A549 treated with AZD2906 at 1 μM for 4 hours (cell line): ENCODE measurements at places on chromosomes 2 and 18. TPM values are rescaled to one million over a fixed set of nuclear protein-coding genes. Genes with fewer than 3 reads are reported as not detected.

The FECH gene
- total RNA-seq = 33.0 to 39.3 TPM (median 37.9 TPM) in 5 replicates

The NEURL3 gene
- 0.41 to 0.89 TPM (median 0.83 TPM) in 5 replicates for total RNA-seq

The UBXN2A gene
- total RNA-seq = 19.4 to 23.5 TPM (median 21.1 TPM) in 5 replicates

The PRKAG3 gene
- total RNA-seq = not detected in 5 replicates

The SMYD1 gene
- total RNA-seq = 0.01 TPM in 1 of 5 replicates, not detected in the others

The SH2D6 gene
- total RNA-seq = 0.60 to 0.96 TPM (median 0.80 TPM) in 5 replicates

The SPEG gene
- 6.5 to 11.6 TPM (median 9.6 TPM) in 5 replicates for total RNA-seq

The POTEI gene
- total RNA-seq = 0.01 TPM in 1 of 5 replicates, not detected in the others

The CNGA3 gene
- 0.02 to 0.11 TPM (median 0.03 TPM) in 4 of 5 replicates, not detected in the other for total RNA-seq

The ATL2 gene
- 44.5 to 68.2 TPM (median 48.5 TPM) in 5 replicates for total RNA-seq

The LDAH gene
- 16.4 to 20.6 TPM (median 18.1 TPM) in 5 replicates for total RNA-seq

The CNOT11 gene
- 36.2 to 48.7 TPM (median 38.9 TPM) in 5 replicates for total RNA-seq

The IL1R1 gene
- total RNA-seq = 40.1 to 55.7 TPM (median 47.1 TPM) in 5 replicates

The NEB gene
- total RNA-seq = 0.17 to 0.34 TPM (median 0.20 TPM) in 5 replicates

The C2orf68 gene
- total RNA-seq = 19.6 to 28.7 TPM (median 26.5 TPM) in 5 replicates

The VSNL1 gene
- not detected in 5 replicates for total RNA-seq

The DAW1 gene
- 2.1 to 3.4 TPM (median 2.2 TPM) in 5 replicates for total RNA-seq

The DSG2 gene
- 43.1 to 72.3 TPM (median 59.6 TPM) in 5 replicates for total RNA-seq

The DYNAP gene
- not detected in 5 replicates for total RNA-seq

The POTEF gene
- not detected in 5 replicates for total RNA-seq

The RSAD2 gene
- 0.13 to 0.25 TPM (median 0.22 TPM) in 5 replicates for total RNA-seq

The HOXD3 gene
- 0.06 to 0.16 TPM (median 0.09 TPM) in 5 replicates for total RNA-seq

The GAL3ST2 gene
- 0.11 to 0.37 TPM (median 0.25 TPM) in 5 replicates for total RNA-seq

The TFCP2L1 gene
- total RNA-seq = 23.4 to 29.7 TPM (median 25.7 TPM) in 5 replicates

The ADRA2B gene
- 0.14 to 0.18 TPM (median 0.14 TPM) in 5 replicates for total RNA-seq

The FLACC1 gene
- 0.14 to 0.20 TPM (median 0.17 TPM) in 3 of 5 replicates, not detected in the others for total RNA-seq

The ARL6IP6 gene
- total RNA-seq = 15.8 to 23.8 TPM (median 21.7 TPM) in 5 replicates

The HOXD12 gene
- not detected in 5 replicates for total RNA-seq

The LOXHD1 gene
- not detected in 5 replicates for total RNA-seq

The RAX gene
- 0.01 TPM in 1 of 5 replicates, not detected in the others for total RNA-seq

The ASXL3 gene
- not detected in 5 replicates for total RNA-seq

The CIDEA gene
- not detected in 5 replicates for total RNA-seq

The ECEL1 gene
- total RNA-seq = 0.15 to 0.25 TPM (median 0.23 TPM) in 5 replicates

The SCN7A gene
- not detected in 5 replicates for total RNA-seq

The UGT1A5 gene
- total RNA-seq = 0.03 to 0.09 TPM (median 0.05 TPM) in 3 of 5 replicates, not detected in the others

The NPPC gene
- total RNA-seq = 0.24 to 0.70 TPM (median 0.34 TPM) in 4 of 5 replicates, not detected in the other

The BOLL gene
- not detected in 5 replicates for total RNA-seq

The PCARE gene
- total RNA-seq = not detected in 5 replicates
